Naive thymus-derived CD4-positive, alpha-beta T cell (primary cell): ENCODE measurements at places on chromosomes 4 and X. TPM values are rescaled to one million over a fixed set of nuclear protein-coding genes. Genes with fewer than 3 reads are reported as not detected.

Gene GRID2
- not detected in 2 replicates for total RNA-seq

Gene FAM241A
- 1.8 and 2.0 TPM in 2 replicates for total RNA-seq

Gene HDX
- total RNA-seq, result 0.32 TPM

Gene KIAA1210
- not detected for total RNA-seq

Gene SPON2
- 19.1 and 19.8 TPM in 2 replicates for total RNA-seq

Gene CPXCR1
- not detected for total RNA-seq

Gene SH2D1A
- total RNA-seq, result 37.9 TPM

Gene APBB2
- 0.92 TPM for total RNA-seq

Gene RLIM
- total RNA-seq, result 49.4 TPM

Gene CHIC1
- total RNA-seq, result 7.8 and 7.9 TPM in 2 replicates

Gene SSX4B
- total RNA-seq, result not detected

Gene RBMXL3
- total RNA-seq, result not detected

- peaks cover 58% of the 10 kb centered on the region for H3K4me1 ChIP-seq
- no peaks in the 10 kb centered on the region for H3K27me3 ChIP-seq
- no peak for DNase-seq
- no peak overlapping the region for H3K4me3 ChIP-seq
- peaks cover 12% of the 10 kb centered on the region for H3K36me3 ChIP-seq
Observed at GRCh38 chrX:1476682-1477081, 24.0 kb upstream of the ASMTL start.

GRCh38 chrX:70141373-70141772, 8.1 kb downstream of the IGBP1 start:
- no peak overlapping the region for H3K4me3 ChIP-seq
- H3K4me1 ChIP-seq, result no peaks in the 10 kb centered on the region
- no peaks in the 10 kb centered on the region for H3K27me3 ChIP-seq
- H3K27ac ChIP-seq, result no peak overlapping the region

GRCh38 chr4:10366628-10367027, 90.6 kb downstream of the ZNF518B start:
- H3K36me3 ChIP-seq, result no peaks in the 10 kb centered on the region
- H3K27ac ChIP-seq, result no peak overlapping the region
- no peak for DNase-seq
- no peaks in the 10 kb centered on the region for H3K27me3 ChIP-seq
- H3K4me3 ChIP-seq, result no peak overlapping the region

DNA sequence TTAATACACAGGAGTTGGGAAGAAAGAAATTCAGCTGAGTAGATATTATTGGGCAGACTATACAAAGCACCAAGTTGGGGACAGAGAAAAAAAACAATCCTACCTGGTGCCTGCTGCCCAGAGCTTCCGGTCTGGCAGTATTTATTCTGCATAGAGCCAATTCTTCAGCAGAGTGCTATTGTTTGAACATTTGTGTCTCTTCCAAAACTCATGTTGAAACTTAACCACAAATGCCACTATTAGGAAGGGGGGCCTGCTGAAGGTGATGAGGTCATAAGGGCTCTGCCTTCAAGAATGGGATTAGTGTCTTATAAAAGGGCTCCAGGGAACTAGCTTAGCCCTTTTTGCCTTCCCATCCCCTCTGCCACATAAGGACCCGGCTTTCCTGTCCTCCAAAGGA, 136.2 kb downstream of the EVC2 start:
- H3K27me3 ChIP-seq, result no peaks in the 10 kb centered on the region
- no peaks in the 10 kb centered on the region for H3K36me3 ChIP-seq
- DNase-seq, result no peak
- H3K4me1 ChIP-seq, result no peaks in the 10 kb centered on the region

- no peak overlapping the region for H3K4me3 ChIP-seq
- H3K4me1 ChIP-seq, result no peaks in the 10 kb centered on the region
- no peak for DNase-seq
- no peaks in the 10 kb centered on the region for H3K27me3 ChIP-seq
- no peak overlapping the region for H3K27ac ChIP-seq
- no peaks in the 10 kb centered on the region for H3K36me3 ChIP-seq
Observed at GRCh38 chrX:48966796-48967579, 4.7 kb downstream of the KCND1 start.

DNA sequence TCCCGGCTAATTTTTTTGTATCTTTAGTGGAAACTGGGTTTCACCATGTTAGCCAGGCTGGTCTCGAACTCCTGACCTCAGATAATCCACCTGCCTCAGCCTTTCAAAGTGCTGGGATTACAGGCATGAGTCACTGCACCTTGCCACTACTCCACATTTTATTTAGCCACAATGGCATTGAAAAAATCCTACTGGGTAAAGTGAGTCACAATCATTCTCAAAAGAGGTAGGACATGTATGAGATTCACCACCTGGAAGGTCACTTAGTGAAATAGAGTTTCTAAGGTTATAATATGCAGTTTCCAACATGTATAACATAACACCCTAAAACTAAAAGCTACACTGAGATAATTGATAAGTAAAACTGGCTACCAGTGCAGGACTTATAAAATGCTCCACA, 159.2 kb downstream of the BTC start:
- H3K27me3 ChIP-seq, result no peaks in the 10 kb centered on the region
- no peaks in the 10 kb centered on the region for H3K36me3 ChIP-seq
- no peak overlapping the region for H3K4me3 ChIP-seq
- no peak for DNase-seq
- no peak overlapping the region for H3K27ac ChIP-seq

- no peaks in the 10 kb centered on the region for H3K4me1 ChIP-seq
- no peak for DNase-seq
- H3K4me3 ChIP-seq, result no peak overlapping the region
- no peaks in the 10 kb centered on the region for H3K36me3 ChIP-seq
- H3K27ac ChIP-seq, result no peak overlapping the region
Observed at GRCh38 chrX:46929439-46930261, 17.4 kb downstream of the JADE3 start.

- H3K27ac ChIP-seq, result no peak overlapping the region
- peaks cover 7% of the 10 kb centered on the region for H3K27me3 ChIP-seq
- H3K4me1 ChIP-seq, result no peaks in the 10 kb centered on the region
- H3K4me3 ChIP-seq, result no peak overlapping the region
- DNase-seq, result no peak
Observed at GRCh38 chr4:182142176-182143085, 100.8 kb upstream of the TENM3 start.

GRCh38 chr4:127251423-127251822, 381.3 kb upstream of the INTU start:
- H3K27ac ChIP-seq, result no peak overlapping the region
- H3K27me3 ChIP-seq, result no peaks in the 10 kb centered on the region
- H3K36me3 ChIP-seq, result no peaks in the 10 kb centered on the region
- no peaks in the 10 kb centered on the region for H3K4me1 ChIP-seq
- H3K4me3 ChIP-seq, result no peak overlapping the region
- DNase-seq, result no peak

GRCh38 chrX:45009371-45010000, 136.5 kb downstream of the KDM6A start:
- no peak overlapping the region for H3K27ac ChIP-seq
- H3K27me3 ChIP-seq, result no peaks in the 10 kb centered on the region
- DNase-seq, result no peak
- H3K4me1 ChIP-seq, result no peaks in the 10 kb centered on the region

DNA sequence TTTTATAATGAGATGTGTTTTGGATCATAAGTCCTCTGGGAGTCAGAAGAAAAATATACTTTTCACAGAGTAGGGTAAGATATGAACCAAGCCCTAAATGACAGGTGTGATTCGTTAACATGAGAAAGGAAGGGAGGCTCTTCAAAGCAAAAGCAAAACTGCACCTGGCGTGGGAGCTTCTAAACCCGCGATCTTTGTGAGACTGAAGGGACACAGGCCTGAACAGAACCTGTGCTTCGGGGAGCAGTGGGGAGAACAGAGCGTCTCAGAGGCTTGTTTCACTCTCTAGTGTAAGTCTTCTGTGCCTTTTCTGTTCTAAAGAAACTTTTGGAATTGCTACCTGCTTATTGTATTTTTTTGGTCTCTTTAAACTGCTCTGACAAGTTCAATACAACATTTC, 30.2 kb upstream of the CYP4V2 start:
- DNase-seq, result no peak
- no peaks in the 10 kb centered on the region for H3K36me3 ChIP-seq
- no peaks in the 10 kb centered on the region for H3K4me1 ChIP-seq
- no peaks in the 10 kb centered on the region for H3K27me3 ChIP-seq
- H3K4me3 ChIP-seq, result no peak overlapping the region
- no peak overlapping the region for H3K27ac ChIP-seq

DNA sequence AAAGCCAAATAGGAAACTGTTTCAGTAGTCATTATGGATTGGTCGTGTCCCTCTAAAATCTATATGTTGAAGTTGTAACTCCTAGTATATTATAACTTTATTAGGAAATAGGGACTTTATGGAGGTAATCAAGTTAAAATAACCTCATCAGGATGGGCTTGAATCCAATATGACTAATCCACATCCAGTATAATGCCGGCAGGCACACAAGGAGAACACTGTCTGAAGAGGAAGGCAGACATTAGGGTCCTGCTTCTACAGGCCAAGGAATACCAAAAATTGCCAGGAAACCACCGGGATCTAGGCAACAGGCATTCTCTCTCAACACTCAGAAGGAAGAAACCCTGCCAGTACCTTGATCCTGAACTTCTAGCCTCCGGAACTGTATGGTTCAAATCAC, 130.3 kb downstream of the ATP10D start:
- no peaks in the 10 kb centered on the region for H3K36me3 ChIP-seq
- no peaks in the 10 kb centered on the region for H3K27me3 ChIP-seq
- no peaks in the 10 kb centered on the region for H3K4me1 ChIP-seq
- no peak overlapping the region for H3K27ac ChIP-seq
- no peak for DNase-seq

- no peak overlapping the region for H3K27ac ChIP-seq
- DNase-seq, result no peak
- H3K36me3 ChIP-seq, result no peaks in the 10 kb centered on the region
- no peak overlapping the region for H3K4me3 ChIP-seq
Observed at GRCh38 chr4:6692806-6693205, 872 bp upstream of the S100P start.

DNA sequence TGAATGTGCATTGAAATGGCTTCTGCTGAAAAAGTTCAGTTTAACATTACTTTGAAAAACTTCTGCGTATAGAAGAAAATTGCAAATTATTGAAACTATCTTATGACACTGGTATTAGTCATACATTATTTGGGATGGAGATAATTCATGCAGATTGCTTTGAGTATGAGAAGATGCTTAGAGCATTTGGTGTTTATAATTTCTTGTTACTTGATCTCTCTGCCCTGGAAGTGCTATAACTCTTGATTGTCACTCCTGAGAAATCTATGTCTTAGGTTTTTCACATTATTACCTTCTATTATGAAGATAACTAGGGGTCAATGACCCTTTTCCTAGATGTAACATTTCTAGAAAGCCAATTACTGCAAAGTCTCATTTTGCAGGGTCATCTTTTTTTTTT, 36.4 kb downstream of the TMEM131L start:
- no peaks in the 10 kb centered on the region for H3K27me3 ChIP-seq
- no peak overlapping the region for H3K4me3 ChIP-seq
- no peaks in the 10 kb centered on the region for H3K36me3 ChIP-seq
- DNase-seq, result no peak
